Renal pelvis (tissue), 12 donors: ENCODE measurements at places on chromosomes 7 and 10. TPM values are rescaled to one million over a fixed set of nuclear protein-coding genes. Genes with fewer than 3 reads are reported as not detected.

- DNase-seq: no peak
Observed at GRCh38 chr10:73296946-73297345, 44.5 kb upstream of the MRPS16 start.

- no peak for DNase-seq
Observed at GRCh38 chr10:87849001-87849400, 14.3 kb downstream of the KLLN start.

GRCh38 chr10:131563411-131563810 is 251.9 kb upstream of the TCERG1L start:
- no peak for DNase-seq

GRCh38 chr10:49564461-49565009 is 25.6 kb upstream of the ERCC6 start:
- no peak for DNase-seq

DNA sequence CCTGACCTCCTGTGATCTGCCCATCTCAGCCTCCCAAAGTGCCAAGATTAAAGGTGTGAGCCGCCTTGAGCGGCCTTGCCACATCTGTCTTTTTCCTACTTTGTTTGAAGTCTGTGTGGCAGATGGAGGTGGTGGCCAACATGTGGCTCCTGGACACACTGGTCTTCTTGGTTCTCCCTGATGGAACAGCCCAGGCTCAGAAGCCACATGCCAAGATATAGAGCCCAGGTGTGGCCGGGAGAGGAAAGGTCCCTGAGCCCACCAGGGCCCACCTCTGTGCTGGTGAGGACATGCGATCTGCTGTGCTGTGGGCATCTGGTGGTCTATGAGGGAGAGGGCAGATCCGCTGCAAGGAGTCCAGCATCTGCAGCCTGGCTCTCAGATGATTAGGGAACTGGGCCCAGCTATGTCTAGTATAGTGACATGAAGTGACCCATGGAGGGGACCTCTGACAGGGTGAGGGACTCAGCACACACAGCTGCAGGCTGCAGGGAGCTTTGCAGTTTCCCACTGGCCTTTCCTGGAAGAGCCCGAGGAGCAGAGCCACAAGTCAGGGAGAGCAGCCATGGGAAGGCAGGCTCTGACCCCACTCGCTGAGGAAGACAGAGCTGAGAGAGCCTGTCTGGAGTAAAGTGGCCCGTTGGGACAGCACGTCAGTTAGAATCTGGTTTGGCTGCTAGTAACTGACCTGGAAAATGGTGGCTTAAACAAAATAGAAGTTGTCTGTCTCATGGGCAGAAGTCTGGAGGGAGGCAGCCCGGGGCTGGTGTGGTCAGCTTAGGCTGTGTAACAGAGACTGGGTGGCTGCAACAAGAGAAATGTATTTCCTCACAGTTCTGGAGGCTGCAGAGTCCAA is 25.9 kb downstream of the ADCY1 start:
- DNase-seq: no peak

GRCh38 chr7:133556553-133556952 is 303.7 kb downstream of the EXOC4 start:
- DNase-seq: no peak

DNA sequence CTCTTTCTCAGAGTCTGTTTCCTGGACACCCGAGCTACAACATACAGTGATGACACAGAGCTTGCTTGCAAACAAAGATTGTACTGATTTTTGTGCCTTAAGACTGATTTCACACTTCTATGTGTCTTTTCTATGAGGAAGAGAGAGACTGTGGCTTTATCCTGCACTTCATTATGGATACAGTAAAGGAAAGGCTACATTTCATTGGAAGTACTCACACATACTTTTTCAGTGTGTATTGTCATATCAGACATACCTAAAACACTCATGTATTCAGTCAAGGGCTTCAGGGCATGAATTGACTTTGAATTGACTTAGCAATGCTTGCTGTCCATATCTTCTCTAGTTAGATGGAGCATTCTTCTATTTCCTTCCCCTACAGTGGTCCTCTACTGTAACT is 135.5 kb upstream of the IMMP2L start:
- no peak for DNase-seq

DNA sequence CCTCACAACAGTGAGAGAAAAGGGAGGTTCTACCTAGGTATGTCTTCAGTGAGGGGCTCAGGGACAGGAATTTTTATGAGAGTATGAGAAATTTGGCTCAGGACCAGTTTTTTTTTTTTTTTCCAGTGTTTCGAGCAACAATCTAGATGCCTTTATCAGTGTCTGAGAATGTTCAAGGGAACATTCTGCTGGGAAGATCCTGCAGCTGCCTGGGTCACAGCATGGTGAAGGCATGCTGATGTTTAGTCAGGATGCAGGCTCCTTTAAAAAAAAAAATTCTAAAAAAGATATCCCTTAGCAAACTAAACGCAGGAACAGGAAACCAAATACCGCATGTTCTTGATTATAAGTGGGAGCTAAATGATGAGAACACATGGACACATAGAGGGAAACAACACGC is 31.0 kb downstream of the SBDS start:
- DNase-seq: no peak

DNA sequence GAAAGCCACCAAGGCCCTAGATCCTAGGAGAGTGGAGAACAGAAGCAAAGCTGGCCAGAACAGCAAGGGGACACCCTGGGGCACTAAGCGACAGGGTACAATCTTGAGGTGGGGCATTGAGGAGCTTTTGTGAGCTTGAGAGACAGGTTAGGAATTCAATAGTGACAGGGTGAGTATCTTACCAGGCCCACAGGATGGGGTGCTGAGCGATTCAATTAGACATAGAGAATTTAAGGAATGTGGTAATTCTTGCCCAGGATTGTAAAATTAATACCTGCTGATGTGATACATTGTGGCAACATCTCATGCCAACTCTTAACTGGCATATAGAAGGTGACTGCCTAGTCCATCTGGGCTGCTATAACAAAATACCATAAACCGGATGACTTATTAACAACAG is 14.0 kb downstream of the RBP3 start:
- no peak for DNase-seq

DNA sequence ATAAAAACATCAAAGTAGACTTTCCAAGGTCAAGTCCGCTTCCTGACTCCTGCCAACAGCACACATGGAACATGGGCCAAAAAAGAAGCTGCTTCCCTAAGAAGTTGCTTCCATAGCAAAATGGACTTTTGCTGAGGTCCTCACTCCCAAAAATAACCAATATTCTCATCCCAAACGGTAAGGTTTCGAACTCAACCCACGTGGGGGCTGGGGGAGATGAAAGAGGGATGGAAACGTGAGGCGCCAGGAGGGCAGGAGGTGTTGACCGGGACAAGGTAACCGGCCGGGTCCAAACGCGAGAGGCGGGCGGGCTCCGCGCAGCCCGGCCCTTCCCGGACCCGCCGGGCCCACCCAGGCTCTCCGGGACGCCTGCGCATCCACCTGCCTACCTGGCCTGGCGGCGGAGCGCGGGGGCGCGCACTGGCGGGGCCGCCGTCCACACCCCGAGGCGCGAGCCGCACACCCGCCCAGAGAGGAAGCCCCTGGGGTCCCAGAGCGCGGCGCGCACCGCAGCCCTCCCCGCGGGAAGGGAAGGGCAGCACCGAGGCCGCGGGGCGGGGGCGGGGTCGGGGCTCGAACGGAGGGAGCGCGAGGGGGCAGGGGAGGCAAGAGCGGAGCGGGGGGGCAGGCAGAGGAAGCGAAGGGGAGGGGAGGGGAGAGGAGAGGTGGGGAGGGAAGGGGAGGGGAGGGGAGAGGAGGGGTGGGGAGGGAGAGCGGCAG is 742 bp downstream of the LMBR1 start:
- DNase-seq: peak; percentile 49

- peak; percentile 52 for DNase-seq
Observed at GRCh38 chr7:94368371-94368791, 26.3 kb upstream of the COL1A2 start.

DNA sequence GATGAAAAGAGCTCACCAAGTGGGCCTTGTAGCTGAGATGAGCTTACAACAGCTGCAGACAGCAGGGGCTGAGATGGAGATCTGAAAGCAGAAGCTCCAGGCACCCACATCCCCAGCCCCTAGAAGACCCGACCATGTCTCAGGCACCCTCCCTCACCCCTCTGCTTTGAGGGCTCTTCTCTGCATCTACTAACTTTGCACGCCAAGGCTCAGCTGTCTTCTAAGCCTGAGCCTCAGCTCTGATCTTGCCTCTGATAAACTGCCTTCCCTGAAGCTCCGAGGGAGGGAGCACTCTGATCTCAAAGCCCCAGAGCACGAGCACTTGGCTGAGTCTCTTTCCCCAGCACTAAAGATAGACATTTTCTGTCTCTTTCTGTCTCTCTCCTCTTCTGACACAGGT is 42.0 kb downstream of the ANXA8 start:
- DNase-seq: no peak

DNA sequence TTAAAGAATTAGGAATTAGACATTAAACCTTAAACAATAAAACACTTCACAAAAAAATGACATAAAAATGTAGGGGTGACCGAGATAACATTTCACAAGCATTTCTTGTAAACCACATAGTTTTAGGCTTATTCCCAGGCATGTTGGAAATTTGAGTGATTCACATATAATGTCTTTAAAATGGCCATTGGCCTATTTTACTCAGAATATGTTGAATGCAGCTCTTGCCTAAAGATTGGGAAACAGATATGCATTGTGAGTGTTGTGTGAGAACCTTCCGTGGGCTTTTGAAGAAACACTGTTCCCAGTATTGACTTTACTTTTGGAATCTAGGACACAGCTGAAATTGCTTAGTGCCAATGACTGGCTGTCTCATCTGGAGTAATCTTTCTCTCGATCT is 79.6 kb downstream of the ARL5B start:
- no peak for DNase-seq

- no peak for DNase-seq
Observed at GRCh38 chr7:139396323-139396951, 36.7 kb downstream of the LUC7L2 start.

- no peak for DNase-seq
Observed at GRCh38 chr7:44965441-44965903, 13.3 kb downstream of the MYO1G start.

DNA sequence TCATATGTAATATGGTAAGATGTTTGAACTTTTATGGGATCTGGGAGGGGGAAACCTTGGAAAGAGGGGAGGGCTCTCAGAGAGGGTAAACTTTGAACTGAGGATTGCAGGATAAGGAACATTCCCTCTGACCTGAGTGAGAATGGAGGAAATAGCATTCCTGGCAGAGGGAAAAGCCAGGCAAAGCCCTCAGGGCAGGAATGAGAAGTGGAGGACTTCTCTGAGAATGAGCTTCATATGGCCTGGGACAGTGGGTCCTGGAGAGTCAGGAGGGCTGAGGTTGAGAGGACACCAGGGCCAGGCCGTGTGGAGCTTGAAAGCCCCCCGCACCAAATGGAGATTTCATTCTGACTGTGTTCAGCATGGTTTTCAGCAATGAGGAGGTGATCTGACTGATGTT is 34.2 kb downstream of the NPVF start:
- DNase-seq: no peak

GRCh38 chr10:46052057-46052790 is 6.2 kb upstream of the MSMB start:
- no peak for DNase-seq

DNA sequence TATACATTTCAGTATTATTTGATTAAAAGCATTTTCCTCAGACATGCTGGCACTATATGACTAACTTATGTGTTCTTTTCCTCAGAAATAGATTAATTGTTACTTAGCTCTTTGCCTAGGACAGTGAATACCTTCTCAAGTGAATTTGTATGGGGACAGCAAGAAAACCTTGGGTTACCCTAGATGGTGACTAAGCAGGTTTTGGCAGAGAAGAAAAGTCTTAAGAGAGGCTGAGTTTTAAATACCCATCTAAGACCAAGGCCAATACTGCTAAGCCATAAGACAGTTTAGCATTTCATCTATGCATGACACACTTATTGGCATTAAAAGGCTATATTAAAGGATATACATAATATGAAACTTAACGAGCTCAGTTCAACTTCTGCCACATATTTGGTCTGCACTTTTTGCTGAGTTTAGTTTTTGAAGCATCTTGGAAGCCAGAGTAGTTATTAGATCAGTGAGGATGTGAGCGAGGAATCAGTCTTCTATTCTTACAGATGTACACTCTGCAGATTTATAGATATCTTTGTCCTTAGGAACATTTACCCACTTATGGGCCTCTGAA is 54.6 kb upstream of the FAM3C start:
- no peak for DNase-seq

DNA sequence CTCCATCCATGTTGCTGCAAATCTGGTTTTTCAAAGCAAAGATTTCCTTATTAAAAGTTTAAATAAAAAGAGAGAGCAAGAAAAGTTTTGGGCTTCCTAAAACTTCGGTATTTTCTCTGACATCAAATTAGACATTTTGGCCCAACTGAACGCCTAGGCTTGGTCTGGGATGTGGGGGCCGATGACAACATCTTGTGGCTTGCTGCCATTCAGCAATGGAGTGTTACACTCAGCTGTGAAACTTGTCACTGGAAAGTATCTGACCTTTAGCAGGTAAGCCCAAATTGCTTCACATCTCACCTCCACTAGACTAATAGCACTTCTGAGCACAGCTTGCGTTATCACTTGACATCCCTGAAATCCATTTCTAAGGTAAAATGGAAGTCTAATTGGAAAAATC is 320.6 kb downstream of the GATA3 start:
- DNase-seq: no peak

- no peak for DNase-seq
Observed at GRCh38 chr10:101629837-101630632, 41.9 kb downstream of the DPCD start.

- DNase-seq: no peak
Observed at GRCh38 chr10:32445036-32445435, 904 bp upstream of the CCDC7 start.

GRCh38 chr10:106435081-106435480 is 729.4 kb downstream of the SORCS1 start:
- no peak for DNase-seq

GRCh38 chr10:114337510-114338462 is 66.5 kb downstream of the AFAP1L2 start:
- DNase-seq: no peak

- DNase-seq: no peak
Observed at GRCh38 chr10:113665806-113666354, 2.0 kb upstream of the NRAP start.

DNA sequence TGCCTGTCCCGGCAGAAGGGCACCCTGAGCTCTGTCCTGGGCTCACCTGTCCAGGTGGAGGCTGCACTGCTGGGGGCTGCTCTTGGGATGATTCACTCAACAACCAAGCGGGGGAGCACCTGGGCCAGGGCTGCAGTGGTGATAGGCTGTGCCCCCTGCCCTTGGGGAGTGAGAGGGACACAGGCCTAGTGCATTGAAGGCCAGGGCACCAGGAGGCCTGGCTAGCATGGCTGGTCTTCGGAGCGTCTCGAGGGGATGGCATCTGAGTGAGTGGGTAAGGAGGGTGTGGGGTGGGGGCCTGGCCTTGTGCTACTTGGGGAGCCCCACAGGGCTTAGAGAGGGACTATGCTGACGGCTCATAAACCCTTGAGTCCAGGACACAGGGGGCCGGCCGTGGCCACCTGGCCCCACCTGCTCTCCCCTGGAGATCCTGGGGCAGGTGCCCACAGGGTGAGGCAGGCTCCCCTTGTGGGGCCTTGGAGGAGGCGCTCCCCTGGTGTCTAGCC is 3.1 kb downstream of the PWWP2B start:
- DNase-seq: no peak

Gene PRLHR
- polyA plus RNA-seq: not detected

Gene TAS2R4
- polyA plus RNA-seq: 5.1 TPM

Gene CFAP69
- 27.3 TPM for polyA plus RNA-seq

Gene EMX2
- polyA plus RNA-seq: 146 TPM

Gene HDAC9
- polyA plus RNA-seq: 8.4 TPM

Gene NXPH1
- polyA plus RNA-seq: not detected

Gene CLRN3
- 19.6 TPM for polyA plus RNA-seq

Gene RAB19
- polyA plus RNA-seq: 3.4 TPM

Gene OLAH
- 0.68 TPM for polyA plus RNA-seq

Gene IL2RA
- polyA plus RNA-seq: not detected

Gene ZNF425
- polyA plus RNA-seq: 6.3 TPM
